ENCODE measurements at places on chromosomes 7 and 10.

- no peak for DNase-seq
These were observed 340.2 kb downstream of the CDC14C start for GRCh38 chr7:49264530-49264929.

DNA sequence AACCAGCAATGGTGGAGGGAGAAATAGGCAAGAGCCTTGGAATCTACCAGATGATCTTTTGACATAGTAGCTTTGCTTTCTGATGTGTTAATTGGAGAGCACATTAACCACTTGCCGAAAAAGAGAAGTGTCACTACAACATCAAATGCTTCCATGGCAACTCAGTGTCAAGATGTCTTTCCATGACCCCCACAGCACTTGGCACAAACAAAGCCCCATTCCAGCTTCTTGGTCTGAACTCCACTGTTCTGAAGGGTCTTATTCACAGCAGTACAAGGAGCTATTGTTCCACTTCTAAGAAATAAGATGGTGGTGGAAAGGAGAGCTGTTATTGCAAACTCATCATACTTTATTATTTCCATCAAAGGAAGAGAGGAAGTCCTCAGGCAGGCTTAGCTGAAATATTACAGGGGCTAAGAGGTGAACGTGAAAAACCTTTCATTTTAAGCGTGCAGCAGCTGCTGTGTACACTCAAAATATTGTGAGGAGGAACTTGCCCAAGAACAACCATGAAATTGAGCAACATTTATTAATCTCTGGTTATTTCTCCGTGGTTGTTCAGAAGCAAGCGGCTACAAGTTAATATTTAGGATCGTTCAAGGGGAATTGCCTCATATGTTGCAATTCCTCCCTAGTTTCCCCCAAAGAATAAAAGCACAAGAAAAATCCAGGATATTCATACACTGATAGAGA is 354.8 kb upstream of the CELF2 start:
- DNase-seq: no peak

DNA sequence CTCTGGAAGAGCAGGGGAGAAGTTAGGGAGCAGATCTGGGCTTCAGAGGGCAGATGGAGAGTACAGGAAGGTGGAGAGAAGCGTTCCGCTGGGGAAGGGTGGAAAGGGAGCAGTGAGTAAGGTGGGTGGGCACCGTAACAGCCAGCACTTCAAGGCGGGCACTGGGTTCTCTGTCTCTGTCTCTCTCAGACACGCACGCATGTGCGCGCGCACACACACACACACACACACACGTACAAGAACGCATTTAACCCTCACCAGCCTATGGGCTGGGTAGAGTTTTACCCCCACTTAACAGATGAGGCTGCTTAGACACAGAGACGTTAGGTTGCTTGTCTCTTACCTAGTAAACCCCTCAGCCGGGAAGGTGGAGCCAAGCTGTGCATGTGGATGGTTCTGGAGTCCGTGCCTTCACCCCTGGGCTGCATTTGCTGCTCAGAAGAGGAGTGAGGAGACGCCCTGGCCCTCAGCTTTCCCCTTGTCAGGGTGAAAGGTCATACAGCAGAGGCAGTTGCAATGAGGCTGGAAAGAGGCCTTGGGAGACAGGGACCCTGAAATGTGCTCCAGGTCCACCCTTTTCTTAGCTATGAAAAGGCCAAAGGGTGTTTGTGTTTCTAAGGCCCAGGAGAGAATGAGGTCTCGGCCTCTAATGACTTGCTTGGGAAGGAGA is 16.0 kb downstream of the ADCYAP1R1 start:
- no peak for DNase-seq

- no peak for DNase-seq
These were observed 87.4 kb upstream of the KMT2E start for GRCh38 chr7:104926601-104927041.

GRCh38 chr7:55188590-55189138 is 169.8 kb downstream of the EGFR start:
- no peak for DNase-seq

DNA sequence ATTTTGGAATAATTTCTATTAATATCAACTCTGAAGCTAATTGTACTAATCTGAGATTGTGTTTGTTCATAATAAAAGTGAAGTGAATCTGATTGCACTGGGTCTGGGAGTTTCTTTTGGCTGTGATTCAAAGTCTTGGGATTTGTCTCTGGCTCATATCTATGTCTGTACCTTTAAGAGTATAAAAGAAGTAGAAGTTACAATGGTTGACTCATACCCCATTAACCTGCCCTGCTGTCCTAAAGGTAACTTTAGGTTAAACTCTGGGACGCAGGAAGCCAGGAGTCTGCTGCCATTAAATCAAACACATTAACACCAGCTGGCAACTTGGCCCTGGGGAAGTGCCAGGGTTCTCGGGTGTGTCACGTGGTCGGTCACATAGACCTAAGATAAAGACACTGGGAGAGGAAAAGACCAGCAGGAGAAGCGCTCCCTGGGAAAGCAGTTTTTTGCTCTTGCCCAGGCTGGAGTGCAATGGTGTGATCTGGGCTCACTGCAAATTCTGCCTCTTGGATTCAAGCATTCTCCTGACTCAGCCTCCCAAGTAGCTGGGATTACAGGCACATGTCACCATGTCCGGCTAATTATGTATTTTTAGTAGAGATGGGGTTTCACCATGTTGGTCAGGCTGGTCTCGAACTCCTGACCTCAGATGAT is 17.8 kb downstream of the SCD start:
- DNase-seq: peak; percentile 17

DNA sequence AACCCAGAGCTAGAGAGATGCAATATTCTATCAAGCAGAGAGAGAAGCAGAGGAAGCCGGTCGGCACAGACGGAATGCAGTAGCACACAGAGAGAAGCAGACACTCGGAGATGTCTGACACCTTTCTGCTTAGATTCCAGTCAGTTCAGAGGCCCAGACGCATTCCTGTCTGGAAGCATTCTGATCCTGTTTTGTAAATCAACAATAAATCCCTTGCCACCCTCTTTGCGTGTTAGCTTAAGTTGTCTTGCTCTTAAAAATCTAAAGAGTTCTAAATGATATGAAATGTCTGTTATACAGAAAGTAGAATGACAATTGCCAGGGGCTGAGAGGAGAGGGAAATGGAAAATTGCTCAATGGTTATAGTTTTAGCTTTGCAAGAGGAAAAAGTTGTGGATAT is 27.4 kb upstream of the ATRNL1 start:
- DNase-seq: no peak

DNA sequence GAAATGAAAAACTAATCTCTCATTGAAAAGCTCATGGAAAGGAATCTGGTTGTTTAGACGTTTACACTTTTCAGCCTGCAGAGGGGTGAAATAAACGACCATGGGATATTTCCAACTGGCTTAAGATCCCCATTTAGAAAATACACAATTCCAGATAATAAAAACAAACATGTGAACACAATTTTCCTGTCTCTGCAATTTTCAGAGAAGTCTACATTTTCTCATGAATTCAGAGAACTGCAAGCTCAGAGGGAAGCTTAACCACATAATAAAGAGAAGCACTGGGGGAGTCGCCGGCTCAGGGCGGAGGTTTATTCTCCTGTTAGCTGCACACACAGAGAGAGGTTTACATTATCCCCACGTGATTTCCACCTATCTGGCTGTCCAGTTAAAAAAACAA is 215.2 kb downstream of the FANK1 start:
- no peak for DNase-seq

GRCh38 chr7:21773326-21773725 is 172.4 kb downstream of the CDCA7L start:
- no peak for DNase-seq

DNA sequence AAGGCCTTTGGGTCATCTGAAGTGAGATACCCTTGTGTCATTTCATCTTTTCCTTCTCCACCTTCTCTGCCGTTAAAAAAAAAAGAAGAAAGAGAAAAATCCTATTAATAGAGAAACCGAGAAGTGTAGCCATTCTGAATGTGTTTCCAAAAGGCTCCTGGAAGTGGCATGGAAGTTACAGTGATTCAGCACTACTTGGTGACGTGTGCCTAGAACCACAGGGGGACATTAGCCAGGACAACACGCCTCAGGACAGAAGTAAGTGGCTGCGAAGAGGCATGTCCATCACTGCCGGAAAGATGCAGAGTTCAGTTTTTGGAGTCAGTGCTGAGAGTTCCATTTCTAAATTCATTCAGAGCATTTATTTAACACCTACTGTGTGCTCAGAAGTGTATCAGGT is 6.3 kb downstream of the HTRA1 start:
- DNase-seq: no peak

- no peak for DNase-seq
These were observed 22.5 kb downstream of the UPP1 start for GRCh38 chr7:48111596-48111995.

GRCh38 chr7:47759056-47759706 is 177.3 kb upstream of the TNS3 start:
- DNase-seq: no peak

- DNase-seq: no peak
These were observed 101.4 kb downstream of the TBXAS1 start for GRCh38 chr7:139930286-139930965.

DNA sequence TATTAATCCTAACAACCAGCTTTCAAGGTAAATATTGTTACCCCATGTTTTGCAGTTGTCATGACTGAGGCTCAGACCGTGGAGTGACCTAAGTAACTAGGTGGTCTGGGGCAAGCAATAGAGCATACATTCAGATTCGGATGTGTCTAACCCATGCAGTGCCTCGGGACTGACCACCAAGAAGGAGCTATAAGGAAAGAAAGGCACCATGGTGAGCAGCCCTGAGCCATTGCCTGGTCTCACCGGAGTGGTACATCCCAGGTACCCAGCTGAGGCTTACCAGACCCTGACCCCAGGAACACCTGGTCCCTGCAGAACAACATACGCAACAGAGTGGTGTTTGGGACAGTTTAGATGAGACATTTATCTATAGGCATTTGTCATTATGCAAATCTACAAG is 175.5 kb upstream of the ZMIZ1 start:
- DNase-seq: no peak

GRCh38 chr10:32982911-32983909 is 25.2 kb upstream of the ITGB1 start:
- DNase-seq: no peak

DNA sequence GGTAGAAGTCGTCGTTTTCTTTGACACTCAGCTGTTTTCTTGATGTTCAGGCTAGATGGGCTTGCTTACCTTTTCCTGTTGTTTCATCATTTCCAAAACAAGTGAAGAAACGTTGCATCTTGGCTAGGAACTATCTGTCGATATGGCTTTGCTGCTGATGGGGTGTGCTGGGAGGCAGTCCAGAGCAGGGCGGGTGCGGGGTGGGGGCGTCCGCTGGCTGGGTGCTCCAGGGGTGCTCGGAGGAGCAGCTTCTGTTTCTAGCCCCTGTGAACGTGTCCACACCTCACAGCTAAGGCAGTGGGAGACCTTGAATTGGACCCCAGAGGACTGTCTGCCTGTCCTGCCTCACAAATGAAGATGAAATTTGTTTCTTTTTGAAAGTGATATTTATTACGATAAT is 7.6 kb upstream of the SUN1 start:
- no peak for DNase-seq

DNA sequence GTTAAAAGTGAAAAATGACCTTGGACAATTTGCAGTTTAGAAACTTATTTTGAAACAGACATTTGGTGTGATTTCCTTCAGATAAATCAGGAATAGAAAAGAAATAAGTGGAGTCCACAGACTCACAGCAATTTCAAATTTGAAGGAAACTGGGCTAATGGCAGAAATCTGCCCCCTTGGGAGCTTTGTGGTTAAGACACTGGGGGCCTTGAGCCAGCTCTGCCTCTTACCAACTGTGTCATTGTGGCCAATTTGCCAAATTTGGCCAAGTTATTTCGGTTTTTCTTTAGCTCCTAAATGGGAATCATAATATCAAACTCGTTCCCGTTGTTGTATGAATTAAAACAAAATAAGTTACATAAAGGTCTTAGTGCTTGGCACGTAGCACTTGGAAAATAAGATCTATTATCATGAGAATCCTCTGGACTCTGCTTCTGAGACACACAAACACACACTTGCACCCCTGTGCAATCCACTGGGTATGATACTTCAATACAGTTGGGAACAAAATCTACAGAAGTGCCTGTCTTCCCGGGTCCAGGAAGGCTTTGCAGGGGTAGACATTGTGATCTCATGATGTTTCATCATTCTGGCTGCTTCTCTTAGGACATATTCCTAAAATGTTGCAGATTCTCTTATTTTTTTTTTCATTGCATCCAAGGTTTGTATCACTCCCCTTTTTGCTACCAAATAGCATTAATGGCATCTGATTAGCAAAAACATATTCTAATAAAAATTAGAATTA is 4.9 kb downstream of the ARMC3 start:
- no peak for DNase-seq

DNA sequence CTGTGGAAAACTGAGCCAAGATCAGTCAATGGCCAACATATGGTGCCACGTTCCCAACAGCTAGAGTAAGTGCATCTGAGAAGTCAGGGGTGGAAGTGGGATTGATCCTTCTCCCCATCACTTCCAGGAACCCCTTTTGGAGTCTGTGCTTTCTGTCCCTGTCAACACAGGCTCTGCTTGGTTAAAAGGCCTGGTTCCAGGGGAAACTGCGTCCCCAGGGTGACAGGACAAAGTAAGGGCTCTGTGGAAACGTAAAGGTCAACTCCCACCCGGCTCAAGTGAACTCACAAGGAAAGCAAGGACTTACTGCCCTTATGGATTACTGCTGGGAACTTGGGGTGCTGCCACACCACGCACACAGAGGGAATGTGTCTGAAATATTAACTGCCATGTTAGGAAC is 77.5 kb upstream of the GRB10 start:
- DNase-seq: no peak

DNA sequence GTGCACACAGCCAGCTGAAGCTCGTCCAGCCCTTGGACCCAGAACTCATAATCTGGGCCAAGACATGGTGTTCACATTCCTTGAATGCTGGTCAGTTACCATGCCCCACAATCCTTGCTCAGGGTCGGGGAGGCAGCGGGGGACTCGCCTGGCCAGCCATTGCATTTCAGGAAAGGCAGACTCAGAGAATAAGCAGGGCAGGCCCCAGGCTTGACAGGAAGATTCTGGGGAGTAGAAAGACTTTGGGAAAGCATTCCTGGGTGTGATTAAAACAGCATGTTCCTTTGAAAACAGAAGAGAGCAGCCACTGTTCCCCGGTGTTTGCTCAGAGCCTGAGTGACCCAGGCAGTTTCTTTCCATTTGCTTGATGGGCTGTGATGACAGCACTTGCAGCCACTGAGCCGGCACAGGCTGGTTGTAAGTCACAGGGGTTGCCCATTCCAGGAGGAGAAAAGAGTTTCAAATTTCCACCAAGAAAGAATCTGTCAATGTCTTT is 473.7 kb downstream of the TYW1 start:
- DNase-seq: no peak

DNA sequence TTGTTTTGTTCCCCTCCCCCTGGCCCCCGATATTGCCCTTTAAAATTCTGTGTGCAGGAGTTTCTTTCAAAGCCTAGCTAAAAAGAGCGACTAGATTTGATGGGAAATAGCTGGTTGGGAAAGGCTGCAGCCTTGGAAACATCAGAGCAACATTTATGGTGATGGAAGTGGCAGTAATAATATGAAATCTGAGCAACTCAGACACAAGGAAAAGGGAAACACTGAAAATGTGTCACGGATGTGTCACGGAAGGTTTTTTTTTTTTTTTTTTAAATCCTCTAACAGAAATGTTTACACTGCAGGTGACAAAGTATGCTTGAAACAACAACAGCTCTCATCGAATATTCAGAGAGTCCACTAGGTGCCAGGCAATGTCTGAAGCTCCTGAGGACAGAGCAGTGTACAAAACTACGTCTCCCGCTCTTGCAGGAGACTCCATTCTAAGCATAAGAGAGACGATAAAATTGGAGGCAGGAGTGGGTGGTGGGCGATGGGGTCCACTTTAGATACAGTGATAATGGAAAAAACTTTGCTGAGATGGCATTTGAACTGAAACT is 143.0 kb downstream of the RSU1 start:
- peak; percentile 56 for DNase-seq

- no peak for DNase-seq
These were observed 256.6 kb upstream of the SMIM30 start for GRCh38 chr7:113374955-113375354.
